ENCODE measurements at places on chromosomes 2 and 18.

DNA sequence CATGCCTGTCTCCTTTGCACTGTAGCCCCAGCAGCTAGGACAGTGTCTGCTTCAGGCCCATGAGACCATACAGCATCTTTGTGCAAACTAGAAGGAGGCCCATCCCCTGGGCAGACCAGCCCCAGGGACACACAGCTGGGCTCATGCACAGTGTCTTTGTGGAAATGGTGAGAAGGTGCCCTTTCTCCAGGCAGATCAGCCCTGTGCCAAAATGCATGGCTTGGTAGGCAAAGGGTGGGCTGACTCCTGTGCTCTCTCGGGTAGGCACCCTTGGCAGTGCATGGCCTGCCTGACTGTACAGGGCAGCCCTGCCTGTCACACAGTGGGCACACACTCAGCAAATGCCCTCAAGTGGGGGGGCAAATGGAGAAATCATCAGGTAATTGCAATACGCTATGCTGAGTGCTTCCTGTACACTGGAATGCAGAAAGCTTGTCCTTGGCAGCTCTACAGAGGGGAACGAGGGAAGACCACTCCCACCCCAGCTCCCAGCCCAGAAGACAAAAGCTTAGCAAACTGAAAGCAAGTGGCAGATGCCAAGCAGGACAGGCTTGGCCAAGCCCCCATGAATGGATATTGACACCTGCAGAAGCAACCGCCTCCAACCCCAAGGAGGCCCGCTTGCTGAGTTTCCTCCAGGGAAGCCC, 21.6 kb downstream of the TNS1 start:
- DNase-seq = no peak

DNA sequence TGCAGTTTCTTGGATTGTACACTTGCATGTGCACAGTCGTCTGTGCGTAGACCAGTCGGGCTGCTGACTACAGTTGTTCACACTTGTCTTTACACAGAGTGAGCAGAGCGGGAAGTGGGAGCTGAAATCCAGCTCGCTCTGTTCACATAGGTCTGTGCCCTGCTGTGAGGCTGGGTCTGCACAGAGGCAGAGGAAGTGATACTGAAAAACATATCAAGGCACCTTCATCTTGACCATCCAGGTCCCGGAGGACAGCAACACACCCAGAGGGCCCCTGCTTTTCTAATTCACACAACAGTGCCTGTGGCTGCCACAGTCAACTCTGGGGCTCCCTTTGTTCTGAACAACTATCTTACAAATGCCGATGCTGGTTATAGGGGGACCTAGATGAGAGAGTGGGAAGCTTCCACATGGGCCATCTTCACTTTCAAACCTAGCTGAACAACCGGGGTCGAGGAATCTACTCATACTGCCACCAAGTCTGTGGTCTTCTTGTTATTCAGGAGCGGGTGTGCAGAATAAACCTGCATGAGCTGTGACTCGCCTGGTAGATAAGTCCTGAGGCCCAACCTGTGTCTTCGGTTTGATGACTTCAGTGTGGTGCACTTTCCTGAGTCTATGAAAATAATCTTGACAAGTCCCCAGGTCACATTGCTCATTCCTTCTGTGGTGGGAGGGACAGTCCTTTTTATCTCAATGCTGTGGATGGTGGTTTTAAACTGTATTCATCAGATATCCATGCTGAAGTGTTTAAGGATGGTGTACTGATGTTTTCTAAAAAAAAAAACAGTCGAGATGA, 3.5 kb upstream of the ADNP2 start:
- no peak for DNase-seq

- DNase-seq = no peak
These were observed 207.3 kb upstream of the PIK3C3 start for GRCh38 chr18:41747723-41748242.

GRCh38 chr18:65815506-65815905, 64.7 kb downstream of the CDH7 start:
- no peak for DNase-seq

DNA sequence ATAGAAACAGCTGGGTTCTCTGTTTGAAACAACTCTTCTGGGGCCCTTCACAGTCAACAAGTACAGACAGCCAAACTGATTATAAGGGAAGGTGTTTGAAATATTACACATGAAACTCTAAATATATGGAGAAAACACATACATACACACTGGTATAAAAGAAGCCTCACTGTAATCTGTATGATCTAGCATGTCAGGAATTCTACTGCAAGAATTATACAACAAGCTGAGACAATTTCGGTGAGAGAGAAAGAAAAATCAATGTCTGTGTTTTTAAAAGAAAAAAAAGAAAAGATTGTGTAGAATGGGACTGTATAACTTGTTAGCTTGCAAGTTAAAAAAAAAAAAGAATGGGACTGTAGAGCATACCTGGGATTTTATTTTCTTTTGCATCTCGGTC, 26.3 kb downstream of the IRS1 start:
- no peak for DNase-seq

DNA sequence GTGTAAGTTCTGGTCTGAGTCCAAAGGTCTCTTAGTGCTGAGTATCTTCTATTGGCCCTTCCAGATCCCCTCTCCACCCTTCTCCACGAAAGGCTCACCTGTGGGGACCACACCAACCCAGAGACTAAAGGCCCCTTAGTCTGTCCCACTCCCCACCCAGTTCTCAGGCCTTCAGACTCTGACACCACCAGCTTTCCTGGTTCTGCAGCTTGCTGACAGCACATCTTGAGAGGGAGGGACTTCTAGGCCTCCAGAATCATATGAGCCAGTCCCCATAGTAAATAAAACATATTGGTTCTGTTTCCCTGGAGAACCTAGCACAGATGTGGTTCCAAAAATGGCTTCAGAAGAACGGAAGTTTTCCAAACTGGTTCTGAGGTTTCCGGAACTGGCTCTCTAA, 38.5 kb upstream of the KLF11 start:
- DNase-seq = no peak

DNA sequence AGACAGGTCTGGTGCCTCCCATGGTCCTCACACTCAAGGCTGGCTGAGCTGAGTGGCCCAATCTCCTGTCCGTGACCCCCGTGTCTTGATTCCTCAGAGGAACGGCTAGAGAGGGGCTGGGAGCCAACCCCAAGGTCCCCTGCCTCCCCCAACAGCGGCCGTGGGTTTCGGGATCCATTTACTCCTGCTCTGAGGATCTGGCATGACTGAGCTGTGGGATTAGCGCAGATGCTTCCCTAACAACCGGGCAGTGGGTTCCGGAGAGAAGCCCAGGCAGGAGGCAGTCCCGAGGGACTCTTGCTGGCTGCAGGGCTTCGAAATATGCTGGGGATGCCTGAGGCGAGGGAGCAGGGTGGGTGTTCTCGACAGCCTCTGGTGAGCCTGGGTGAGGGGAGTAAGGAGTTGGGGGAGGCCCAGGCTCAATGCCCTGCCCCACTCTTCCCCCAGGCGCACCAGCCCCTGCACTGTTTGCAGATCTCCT, 18.9 kb downstream of the GPR35 start:
- no peak for DNase-seq

- DNase-seq = no peak
These were observed 1389.8 kb upstream of the TMEFF2 start for GRCh38 chr2:193584522-193584938.

- DNase-seq = no peak
These were observed 130.5 kb downstream of the DSEL start for GRCh38 chr18:67386032-67386431.

- no peak for DNase-seq
These were observed 69.9 kb downstream of the TRIP12 start for GRCh38 chr2:229851870-229852269.

DNA sequence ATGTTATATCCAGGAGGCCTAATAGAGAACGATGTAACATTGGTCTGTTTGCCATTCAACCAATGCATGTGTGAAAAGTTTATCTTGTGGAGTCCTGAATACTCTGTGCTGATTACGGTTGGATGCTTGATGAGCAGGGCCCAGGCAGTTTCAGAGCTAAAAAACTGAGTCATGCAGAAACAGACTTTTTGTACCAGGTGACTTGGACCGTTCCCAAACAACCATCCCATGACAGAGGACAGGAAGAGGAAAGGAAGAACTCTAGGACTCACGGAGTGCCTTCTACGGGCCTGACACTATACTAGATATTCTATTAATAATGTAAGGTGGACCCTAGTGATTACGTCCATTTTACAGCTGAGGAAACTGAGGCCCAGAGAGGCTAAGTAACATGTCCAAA, 142.1 kb downstream of the ARHGAP28 start:
- DNase-seq = no peak
